ENCODE measurements at places on chromosomes 16 and 17.

DNA sequence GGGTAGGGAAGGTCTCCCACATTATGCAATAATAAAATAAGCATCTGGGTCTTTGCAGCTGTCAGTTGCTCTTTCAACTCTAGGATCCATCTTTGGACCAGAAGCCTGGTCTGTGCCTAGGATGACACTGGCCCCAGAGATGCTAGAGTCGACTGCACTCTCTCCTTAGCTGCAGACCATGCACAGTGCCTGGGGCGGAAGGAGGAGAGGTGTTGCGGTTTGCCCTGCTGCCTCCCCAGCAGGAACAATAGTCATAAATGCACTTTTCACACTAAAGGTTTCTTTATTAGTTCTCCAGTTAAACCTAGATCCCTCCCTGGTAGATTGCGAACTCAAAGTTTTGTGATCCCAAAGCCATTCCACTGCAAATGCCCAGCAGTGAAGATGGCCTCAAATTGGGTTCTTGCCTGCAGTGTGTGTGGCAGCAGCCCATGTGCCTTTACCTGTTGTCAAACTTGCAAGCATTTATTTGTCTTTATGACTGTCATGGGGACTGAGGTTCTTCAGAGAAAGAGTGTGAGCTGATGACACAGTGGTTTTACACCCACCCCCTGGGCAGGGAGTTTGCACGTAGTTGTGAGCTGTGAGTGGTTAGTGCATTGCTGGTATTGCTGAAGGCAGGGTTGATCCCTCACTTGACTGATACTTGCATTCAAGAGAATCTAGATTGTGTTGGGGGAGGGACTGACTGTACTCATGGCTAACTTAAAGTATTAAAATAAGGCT lies 10.3 kb downstream of the ATXN1L start:
- no peak for DNase-seq

DNA sequence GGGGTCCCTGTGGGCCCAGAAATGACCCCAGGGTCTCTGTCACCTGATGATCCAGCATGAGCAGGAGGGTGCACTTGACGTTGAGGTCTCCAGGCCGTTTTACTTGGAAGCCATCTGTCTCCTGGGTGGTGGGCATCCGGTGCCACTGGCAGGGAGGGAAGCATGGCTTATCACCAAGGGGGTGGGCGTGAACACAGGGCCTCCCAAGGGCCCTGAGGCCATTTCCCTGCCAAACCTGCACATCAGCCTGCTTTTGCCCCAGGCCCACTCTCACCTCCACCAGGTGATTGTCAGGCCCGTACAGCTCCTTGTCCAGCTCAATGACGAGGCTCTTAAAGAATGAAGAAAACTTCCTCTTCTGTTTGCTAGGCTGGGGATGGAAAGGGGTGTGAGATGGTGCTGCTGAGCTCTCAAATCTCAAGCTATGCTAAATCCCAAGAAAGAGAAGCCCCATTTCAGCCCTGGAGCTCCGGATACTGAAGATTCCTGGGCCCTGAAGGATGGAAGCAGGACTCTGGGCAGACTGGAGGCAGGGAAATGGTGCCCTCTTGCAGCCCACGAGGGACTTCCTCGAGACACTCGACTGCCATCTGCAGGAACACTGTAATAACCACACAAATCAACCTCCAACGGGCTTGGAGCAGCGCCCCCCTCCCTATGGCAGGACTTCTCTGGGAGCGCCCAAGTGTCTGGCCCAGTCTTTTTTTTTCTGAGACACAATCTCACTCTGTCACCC lies 7.1 kb upstream of the FTSJ3 start:
- no peak for DNase-seq

GRCh38 chr16:383326-384051 lies 1.7 kb upstream of the PGAP6 start:
- no peak for DNase-seq

DNA sequence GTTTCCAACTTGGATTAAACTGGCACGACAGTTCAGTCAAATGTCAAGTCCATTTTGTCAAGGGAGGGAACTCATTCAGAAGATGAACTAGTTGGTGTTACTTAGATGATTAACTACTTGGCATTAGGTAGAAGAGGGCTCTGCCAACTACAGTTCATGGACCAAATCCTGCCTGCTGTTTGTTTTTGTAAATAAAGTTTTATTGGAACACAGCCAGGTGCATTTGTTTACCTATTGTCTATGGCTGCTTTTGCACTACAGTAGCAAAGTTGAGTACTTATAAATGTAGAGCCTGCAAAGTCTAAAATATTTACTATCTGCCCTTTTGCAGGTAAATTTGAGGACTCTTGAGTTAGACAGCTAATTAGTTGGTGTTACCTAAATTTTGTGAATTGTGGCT lies 410.0 kb downstream of the MAF start:
- DNase-seq, result no peak

DNA sequence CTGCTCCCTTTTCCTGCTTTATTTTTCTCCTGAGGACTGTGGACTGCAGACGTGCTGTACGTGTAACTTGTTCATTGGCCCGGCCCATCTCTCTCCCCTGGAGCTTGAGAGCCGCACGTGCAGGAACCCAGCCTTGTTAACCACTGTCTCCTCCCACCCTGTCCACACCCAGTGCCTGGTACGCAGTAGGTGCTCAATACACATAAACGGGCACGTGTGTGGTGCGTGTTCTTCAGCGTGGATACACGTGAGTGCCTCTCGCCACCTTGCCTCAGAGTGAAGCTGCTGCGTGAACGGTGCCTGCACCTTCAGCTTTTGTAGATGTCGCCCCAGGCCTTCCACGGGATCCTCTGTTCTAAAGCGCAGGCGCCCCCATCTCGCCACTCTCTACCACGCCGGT lies 96.3 kb upstream of the CHMP6 start:
- DNase-seq, result no peak

- DNase-seq, result no peak
These were observed 37.3 kb downstream of the PTRH2 start for GRCh38 chr17:59669944-59670343.

GRCh38 chr16:69861292-69862030 lies 89.7 kb upstream of the CLEC18A start:
- no peak for DNase-seq

GRCh38 chr17:38428643-38429371 lies 543 bp downstream of the ARHGAP23 start:
- DNase-seq, result no peak

GRCh38 chr16:68128577-68129305 lies 43.6 kb downstream of the NFATC3 start:
- no peak for DNase-seq

Measured in stimulated activated CD8-positive, alpha-beta memory T cell treated with anti-CD3 and anti-CD28 coated beads, Interleukin-7, amount 100 ng/mL, for 1 hour (primary cell).